ENCODE measurements at places on chromosomes 2 and 18. TPM values are rescaled to one million over a fixed set of nuclear protein-coding genes. Genes with fewer than 3 reads are reported as not detected.

MC2R gene
- not detected for total RNA-seq

CHN1 gene
- 17.3 TPM for total RNA-seq

TLX2 gene
- total RNA-seq, result not detected

NR4A2 gene
- total RNA-seq, result 0.11 TPM

DNA sequence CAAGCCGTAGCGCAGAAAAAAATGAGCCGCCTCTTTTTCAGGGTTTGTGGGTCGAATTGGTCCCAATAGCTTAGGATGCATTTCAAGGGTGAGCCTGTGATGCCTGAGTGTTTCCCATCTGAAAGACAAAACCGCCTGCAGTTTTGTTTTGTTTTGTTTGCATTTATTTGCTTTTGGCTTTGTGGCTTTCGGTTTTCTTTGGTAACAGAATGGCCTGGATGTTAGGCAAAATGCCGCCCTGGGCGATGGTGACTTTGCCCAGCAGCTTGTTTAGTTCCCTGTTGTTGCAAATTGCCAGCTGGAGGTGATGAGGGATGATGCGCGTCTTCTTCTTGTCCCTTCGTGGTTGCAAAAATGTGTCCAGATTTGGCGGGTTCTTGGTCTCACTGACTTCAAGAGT, 109.4 kb downstream of the LTBP1 start:
- no peak for DNase-seq

DNA sequence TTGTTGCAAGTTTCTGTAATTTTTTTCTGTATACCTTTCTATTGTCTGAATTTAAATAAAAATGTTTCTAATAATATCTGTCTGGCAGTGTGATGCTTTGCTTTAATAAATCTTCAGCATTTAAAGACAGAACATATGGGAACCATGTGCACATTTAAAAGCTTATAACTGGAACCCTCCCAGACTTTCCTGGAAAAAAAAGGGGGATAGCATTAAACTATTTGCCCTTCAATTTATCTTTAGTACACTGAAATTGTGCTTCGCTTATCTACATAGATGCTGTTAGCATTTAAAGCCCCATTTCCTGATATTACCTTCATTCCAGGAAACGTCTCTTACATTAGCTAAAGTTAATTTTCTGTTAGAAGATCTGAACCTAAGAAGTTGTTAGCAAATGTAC, 64.6 kb downstream of the ZC3H6 start:
- no peak for DNase-seq

DNA sequence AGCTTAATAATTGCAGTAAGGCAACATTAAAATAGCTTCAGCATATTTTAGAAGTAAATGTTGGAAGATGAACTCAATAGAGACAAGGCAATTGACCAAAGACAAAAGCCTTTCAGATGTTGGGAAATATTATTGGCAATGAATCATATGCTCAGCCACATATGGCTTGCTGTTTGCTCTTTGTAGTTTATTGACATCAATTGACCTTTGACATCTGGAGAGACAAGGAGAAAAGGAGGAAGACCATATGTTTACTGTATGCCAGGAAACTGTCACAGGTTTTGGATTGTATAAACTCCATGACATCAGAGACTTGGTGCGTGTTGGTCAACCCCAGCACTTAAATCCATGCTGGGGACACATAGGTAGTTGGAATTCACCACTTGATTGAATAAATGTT, 60.6 kb upstream of the SLC16A14 start:
- no peak for DNase-seq

- no peak for DNase-seq
Measured at GRCh38 chr2:15942711-15943345, 2.5 kb downstream of the MYCN start.

DNA sequence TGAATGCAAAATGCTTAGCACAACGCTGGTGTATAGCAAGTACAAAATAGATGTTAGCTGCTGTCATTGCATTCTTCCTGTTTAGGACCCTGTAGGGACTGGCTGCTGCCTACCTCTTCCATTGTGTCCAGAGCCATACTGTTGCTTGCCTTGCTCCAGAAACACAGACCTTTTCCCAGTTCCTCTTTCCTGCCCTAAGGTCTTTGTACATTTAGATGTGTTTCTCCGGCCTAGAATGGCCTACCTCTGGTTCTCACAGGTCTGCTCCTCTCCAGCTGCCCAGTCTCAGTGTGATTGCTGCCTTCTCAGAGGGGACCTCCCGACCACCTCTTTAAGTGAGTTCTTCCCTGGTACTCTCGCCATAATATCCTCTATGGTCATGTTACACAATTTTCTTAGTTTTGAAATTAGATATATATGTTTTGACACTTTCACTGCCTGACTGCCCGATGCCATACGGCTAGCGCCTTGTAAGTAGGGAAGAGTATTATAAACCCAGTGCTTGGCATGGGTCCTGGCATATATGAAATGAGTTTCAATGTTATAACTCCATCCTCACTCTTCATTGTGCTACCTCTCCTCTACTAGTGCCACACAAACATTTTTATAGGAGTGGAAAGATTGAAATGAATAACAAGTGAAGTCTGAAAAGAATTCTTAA, 48.3 kb downstream of the RFTN2 start:
- DNase-seq, result no peak

Measured in pulmonary artery endothelial cell (primary cell).